ENCODE measurements at places on chromosomes 6 and 20.

GRCh38 chr6:97437087-97437486 lies 154.1 kb upstream of the MMS22L start:
- DNase-seq, result no peak

DNA sequence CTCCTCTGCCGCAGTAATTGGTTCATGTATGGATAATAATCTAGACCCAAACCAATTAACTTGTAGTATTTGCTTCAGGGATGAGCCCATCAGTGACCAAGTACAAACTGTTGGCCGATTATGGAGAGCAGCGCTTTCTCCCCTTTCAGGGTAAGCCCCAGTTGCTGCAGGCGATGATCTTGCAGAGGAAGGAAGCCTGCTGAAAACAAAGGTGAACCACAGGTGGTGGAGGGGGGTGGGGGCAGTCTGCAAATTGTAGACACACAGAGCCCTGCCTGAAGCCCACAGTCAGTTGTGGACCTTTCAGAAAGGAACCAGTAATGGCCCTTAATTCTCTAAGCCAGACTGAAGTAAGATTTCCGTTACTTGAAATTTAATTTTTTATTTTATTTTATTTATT lies 167.9 kb upstream of the JARID2 start:
- no peak for DNase-seq

- DNase-seq, result no peak
These were observed 19.5 kb downstream of the SYTL3 start for GRCh38 chr6:158669145-158670035.

DNA sequence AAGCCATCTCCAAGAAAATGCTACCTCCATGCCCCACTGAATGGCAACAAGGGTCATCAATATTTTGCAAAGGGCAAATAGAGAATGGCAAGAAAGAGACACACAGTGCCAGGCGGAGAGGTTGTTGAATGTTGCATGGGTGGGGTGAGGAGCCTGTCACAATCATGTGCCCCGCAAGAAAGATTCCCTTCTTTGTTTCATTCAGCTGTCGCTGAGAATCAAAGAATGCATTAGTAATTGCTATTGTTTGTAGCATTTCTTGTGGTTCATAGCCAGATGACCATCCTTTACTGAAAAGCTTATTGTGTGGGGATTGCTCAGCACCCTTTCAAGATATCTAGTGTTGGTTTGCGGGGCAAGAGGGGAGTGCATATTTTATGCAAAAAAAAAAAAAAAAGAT lies 166.5 kb upstream of the QKI start:
- DNase-seq, result no peak

GRCh38 chr6:31870385-31870921 lies 7.8 kb upstream of the NEU1 start:
- DNase-seq, result no peak

- no peak for DNase-seq
These were observed 118.8 kb downstream of the RALGAPA2 start for GRCh38 chr20:20593447-20594170.

GRCh38 chr20:50730765-50731054 lies 670 bp upstream of the PARD6B start:
- no peak for DNase-seq

DNA sequence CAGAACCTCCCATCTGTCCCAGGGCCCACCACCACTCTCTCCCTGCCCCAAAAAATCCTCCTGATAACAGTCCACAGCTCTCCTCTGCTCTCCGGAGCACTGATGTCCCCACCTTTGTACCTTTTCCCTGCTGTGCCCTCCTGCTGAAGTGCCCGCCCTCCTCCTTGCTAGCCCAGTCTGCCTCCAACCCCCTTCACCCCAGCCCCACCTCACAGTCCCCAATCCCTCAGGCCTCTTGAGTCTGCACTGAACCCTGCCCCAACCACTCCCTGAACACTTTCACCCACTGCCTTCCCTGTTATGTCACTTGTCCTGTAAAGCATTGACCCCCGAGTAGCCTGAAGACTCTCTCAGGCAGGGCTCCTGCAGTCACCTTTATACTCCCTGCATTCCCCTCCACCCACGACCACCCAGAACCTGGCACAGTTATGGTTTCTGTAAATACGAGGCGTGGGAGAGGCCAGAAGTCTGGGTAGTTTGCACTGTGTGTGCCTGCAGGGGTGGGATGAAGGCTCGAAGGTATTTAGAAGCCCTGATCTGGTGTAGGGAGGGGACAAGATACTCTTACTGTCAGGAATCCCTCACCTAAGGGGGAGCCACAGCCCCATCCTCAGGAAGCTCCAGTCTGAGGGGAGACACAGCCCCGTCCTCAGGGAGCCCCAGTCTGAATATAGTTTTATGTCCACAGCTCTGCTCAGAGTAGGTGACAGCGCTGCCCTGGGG lies 5.4 kb downstream of the GLP1R start:
- DNase-seq, result no peak

DNA sequence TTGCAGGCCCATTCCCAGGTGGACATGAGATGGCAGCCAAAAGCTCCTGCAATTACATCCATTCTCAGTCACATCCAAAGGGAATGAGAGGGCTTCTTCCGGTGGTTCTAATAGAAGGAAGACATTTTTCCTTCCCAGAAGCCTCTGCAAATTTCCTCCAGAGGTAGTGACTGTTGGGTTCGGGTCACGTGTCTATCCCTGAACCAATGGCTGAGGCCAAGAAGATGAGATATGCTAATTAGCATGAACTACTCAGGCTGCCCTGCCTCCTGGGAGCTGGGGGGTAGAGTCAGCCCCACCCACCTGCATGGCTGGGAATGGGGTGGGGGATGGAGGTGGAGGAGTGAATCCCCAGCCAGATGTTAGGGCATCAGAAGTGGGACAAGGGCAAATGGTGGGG lies 61.3 kb upstream of the IYD start:
- no peak for DNase-seq

GRCh38 chr6:85240787-85241385 lies 209.0 kb upstream of the NT5E start:
- no peak for DNase-seq

- DNase-seq, result no peak
These were observed 81.1 kb upstream of the PIM1 start for GRCh38 chr6:37088897-37089296.

- no peak for DNase-seq
These were observed 94.5 kb upstream of the RPS6KA2 start for GRCh38 chr6:166721576-166721975.

GRCh38 chr6:142420802-142421201 lies 119.0 kb downstream of the ADGRG6 start:
- no peak for DNase-seq

DNA sequence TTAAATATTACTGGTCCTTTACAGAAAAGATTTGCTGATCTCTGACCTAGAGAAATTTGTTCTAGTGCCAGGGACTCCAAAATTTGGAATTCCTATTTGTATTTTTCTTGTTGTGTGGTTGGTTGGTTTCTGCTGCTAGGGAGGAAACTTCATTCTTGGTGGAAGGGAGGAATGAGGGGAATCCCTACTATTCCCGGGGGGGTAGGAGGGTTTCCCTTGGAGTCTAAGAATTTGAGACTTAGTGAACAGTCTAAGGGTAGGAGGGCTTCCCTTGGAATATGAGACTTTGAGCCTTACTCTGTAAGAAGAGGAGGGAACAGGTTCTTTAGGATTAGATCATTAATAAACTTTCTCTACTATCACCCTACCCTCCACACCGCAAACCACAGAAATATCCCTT lies 67.1 kb upstream of the ADGRF1 start:
- DNase-seq, result no peak

GRCh38 chr6:20441921-20442320 lies 40.2 kb downstream of the E2F3 start:
- no peak for DNase-seq

DNA sequence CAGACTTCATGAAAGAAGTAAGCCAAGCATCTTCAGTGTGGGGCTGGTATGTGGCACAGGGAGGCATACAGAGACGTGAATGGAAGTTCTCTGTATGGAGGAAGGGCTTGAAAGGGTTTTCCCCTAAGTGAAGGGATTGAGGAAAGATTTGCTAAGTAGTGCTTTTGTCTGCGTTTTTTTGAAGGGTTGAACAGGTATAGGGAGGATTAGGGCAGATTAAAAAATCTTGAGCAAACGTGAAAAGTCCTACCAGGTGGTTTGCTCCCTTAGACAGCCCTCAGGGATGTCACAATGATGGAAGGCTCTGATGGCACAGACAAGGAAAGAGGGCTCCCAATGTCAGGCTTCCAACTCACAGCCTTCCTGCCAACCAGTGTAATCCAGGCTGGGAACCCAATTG lies 181.7 kb upstream of the TAB2 start:
- no peak for DNase-seq
